ENCODE measurements at places on chromosomes 1 and 21. TPM values are rescaled to one million over a fixed set of nuclear protein-coding genes. Genes with fewer than 3 reads are reported as not detected.

DNA sequence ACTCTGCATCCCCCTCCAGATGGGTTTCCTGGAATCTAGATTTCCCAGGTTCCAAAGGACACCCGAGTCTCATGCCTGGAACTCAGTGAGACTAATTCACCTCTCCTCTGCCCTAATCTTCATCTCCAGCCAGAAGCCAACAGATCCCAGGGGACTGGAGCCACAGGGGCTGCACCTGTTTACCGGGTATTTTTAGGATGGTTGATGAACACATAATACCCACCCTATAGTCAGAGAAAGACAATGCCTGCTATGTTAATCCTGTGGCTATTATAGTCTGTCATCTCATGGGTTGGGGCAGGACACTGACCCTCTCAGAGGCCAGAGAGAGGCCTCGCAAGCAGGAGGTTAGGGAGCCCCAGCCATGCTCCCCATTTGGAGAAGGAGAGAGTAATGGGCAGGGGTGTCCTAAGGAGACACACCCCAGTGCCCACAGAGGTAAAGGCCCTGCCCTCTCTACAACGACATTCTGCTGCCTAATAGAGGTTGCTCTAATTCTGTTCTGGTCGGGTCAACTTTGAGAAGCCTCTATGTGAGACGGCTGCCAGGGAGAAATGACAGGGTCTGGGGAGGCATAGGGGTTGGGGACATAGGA is 1.0 kb upstream of the TNNI1 start:
- DNase-seq, result no peak

DNA sequence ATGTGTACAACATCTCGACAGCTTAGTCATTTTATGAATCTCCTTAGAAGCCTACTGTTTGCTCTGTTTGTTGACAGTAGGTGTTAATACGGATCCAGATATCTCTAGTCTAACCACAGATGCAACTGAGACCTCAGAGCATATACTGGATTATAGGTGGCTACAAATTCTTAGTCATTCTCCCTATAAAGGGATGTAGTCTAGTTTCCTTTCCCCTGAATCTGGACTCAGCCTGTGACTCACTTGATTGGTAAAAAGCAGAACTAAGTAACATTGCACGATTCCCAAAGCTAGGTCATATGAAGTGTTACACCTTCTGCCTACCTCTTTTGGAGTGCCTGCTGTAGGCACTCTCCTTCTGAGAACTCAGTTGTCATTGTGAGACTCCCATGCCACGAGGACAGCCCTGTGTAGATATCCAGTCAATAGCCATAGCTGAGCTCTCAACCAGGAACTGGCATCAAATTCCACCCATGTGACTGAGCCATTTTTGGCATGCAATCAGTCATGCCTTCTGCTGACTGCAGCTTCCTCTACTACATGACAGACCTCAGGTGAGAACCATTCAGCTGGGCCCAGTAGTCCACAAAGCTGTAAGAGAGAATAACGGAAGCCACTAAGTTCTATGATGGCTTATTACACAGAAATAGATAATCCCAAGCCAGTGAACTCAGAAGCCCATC is 135.9 kb upstream of the CHRM3 start:
- no peak for DNase-seq

DNA sequence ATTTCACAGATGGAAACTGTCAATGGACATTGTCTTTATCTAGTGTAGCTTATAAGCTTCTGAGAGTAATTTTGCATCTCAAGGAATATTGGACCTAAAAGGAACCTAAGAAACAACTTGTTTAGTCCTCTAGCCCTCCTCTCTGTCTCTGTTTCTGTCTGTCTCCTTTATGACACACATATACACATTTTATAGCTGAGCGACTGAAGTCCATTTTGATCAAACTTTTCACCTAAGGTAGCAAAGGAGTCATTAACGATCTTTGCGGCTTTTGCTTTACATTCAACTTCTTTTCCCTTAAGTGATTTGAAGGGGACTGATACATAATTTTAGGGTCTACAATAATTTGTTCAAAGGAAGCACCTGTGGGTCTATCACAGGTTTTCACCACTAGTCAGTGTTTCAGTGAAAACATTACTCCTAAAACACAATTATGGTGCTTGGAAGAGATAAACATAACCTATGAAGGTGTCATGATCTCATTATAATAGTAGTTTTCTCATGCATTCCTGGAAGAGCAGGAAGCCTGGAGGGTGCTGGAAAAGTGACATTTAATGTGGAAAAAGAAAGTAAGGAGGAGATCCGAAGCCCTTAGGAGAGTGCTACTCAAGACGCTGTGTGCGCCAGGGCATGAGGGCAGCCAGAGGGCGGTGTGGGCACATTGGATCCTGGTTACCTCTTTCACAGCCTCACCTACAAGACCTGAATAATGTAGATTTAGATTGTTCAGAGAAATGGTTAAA is 248.6 kb downstream of the DNM3 start:
- DNase-seq, result no peak

GRCh38 chr1:94012708-94013366 is 103.6 kb upstream of the GCLM start:
- DNase-seq, result no peak

GRCh38 chr1:209648931-209649776 is 3.1 kb downstream of the LAMB3 start:
- DNase-seq, result no peak

GRCh38 chr21:27425172-27425571 is 458.3 kb upstream of the ADAMTS5 start:
- no peak for DNase-seq

GRCh38 chr1:179813626-179814545 is 63.7 kb downstream of the TOR1AIP2 start:
- DNase-seq, result no peak

DNA sequence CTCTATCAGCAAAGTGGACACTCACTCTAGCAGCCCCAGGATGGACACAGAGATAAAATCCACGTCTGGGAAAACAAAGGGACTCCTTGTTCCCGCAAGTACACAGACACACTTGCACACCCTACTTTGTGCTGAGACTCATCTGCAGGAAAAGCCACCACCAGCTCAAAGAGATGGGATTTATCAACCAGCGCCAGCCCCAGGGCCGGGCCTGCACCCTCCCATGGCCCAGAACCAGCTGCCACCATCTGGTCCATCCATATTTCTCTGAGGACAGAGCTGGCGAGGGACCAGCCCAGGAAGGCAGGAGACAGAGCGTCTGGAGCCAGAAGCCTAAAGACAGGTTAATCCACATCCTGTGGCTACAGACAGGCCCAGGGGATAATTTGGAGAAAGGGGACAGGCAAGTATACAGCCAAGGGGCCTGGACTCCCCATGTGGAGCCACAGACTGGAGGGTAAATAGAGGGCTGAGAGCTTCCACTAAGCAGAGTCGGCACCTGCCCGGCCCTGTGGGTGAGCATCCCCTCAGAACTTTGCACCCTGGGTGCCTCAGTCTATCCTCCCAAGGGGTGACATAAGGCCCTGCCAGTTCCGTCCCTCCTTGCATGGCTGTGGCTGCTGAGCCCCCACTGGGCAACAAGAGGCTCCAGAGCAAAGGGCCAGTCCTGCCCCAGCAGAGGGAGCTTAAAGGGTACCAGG is 233.9 kb downstream of the PTPRU start:
- DNase-seq, result no peak

DNA sequence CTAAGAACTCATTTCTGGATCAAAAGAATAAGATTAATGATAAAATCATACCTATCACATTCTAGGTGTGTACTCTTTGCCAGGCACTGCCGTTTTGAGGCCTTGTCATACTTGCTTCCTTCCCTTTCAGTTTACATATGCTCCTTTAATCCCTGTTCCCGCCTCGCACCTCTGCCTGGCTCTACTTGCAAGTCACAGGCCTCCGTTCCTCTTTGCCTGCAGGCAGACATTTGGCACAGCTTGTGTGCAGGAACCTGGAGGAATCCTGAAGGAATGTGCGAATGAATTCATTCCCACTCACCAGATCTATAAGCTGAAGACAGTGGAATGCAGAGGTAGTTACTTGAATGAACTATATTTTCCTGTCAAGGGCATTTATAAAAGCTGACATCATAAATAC is 13.8 kb downstream of the WLS start:
- DNase-seq, result no peak

DNA sequence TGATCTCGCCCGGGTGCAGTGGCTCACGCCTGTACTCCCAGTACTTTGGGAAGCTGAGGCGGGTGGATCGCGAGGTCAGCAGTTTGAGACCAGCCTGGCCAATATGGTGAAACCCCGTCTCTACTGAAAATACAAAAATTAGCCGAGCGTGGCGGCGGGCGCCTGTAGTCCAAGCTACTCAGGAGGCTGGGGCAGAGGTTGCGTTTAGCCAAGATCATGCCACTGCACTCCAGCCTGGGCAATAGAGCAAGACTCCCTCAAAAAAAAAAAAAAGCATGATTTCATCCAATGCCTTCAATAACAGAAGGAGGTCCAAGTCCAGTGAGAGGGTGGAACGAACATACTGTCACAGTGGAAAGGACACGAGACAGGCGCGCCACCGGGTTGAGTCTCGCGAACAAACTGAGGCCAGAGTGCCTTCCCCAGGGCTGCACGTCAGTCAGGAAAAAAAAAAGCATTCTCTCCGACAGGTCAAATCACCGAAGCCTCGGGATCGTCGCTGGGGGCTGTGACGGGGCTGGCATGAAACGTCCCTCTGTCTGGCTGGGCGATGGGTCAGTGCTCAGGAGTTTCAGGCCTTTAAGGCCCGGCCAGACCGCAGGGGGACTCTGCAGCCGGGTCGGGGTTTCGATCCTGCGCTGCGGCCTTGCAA is 8.4 kb upstream of the CROCC start:
- no peak for DNase-seq

DNA sequence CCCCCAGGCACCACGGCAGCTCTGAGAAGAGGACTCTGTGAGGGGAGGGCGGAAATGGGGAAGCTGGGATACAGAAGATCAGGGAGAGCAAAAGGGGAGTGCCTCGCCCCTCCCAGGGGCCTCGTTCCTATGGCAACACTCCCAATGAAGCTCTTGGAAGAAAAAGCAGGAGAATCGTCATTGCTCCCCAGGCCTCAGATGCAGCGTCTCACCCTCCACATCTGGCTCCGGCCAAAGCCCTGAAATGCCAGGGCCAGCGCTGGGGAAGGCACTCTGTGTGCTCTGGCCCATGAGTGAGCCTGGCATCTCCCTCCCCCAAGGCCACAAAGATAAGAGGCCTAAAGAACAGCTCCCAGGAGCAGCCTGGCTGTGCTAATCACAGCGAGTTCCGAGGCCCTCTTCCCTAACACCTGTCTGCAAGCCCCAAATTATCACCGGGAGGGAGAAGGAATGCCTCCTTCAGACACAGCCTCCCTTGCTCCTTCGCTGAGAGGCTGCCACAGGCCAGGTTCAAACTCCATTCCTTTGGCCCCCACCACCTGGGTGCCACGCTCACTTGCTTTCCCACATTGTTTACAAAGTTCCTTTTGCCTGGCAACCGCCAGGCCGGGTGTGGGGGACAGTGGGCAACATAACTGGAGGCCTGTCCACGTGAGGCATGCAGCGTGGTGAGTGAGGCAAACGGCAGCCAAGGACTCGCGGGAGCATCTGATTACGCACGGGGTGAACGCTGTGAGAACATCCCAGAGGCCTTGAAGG is 27.8 kb downstream of the ECE1 start:
- peak; percentile 66 for DNase-seq

- DNase-seq, result no peak
These were observed 10.4 kb downstream of the STYXL2 start for GRCh38 chr1:167104256-167104633.

DNA sequence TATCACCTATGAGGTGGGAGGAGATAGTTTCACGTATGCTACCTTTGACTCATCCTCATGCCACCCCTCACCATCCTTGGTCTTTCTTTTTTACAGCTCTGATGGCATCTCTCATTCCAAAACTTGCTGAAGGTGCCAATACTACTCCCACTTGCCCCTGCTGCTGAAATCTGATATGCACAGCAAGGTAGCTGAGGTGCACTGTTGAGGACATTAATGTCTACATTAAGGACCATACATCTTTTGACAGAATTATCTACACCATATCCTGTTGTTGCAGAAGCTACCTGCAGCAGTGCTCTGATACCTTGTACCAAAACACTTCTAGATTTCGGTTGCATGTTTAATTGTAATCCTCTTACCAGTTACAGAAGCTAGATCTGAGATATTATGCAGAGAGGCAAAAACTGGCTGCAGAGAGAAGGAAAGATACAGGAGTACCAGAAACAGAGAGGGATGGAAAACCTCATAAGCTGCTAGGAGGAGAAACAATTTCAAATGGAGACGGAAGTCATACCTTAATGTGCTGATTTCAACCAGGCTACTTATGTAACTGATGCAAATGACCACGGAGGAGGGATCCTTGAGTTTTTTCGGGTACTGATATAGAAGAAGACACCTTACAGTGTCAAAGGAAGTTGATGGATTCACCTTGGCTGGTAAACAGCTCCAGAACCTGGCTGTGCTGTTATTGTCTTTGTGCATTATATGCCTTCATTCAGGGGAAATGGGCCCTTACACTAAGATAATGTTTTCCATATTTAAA is 19.3 kb upstream of the PTPRC start:
- no peak for DNase-seq

GRCh38 chr1:205512059-205513045 is 7.9 kb downstream of the CDK18 start:
- DNase-seq, result no peak

DNA sequence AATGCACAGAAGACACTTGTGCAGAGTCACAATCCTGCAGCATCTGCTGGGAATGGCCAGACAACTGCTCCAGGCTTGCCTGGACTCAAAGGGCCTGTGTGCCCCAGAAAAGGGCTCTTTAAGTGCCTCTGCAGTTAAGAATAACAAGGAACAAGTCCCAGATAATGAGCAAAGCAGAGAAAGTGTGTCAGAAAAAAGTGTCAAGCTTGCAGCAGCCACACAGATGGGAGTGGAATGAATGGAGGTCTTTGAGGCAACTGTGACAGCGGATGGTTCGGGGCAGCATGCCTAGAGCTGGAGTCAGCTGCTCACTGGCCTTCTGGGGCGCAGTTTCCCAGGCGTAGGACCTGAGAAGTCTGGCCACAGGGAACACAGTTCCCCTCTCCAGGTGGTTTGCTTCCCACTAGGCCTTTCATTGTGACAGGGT is 5.1 kb downstream of the PARP1 start:
- DNase-seq, result no peak

GRCh38 chr1:167057241-167057688 is 32.9 kb downstream of the GPA33 start:
- DNase-seq, result no peak

Gene PLA2G2F
- total RNA-seq, result 3.0 TPM

Gene COL16A1
- total RNA-seq, result 257 TPM

Gene ZFYVE9
- 41.0 TPM for total RNA-seq

Gene TRIM67
- 0.10 TPM for total RNA-seq

Gene CMPK1
- 76.2 TPM for total RNA-seq

Gene ADGRL4
- 17.8 TPM for total RNA-seq

Gene NGF
- total RNA-seq, result 4.1 TPM

Gene NR5A2
- total RNA-seq, result 5.9 TPM

Gene ANKRD35
- 12.9 TPM for total RNA-seq

Gene LEPR
- total RNA-seq, result 17.6 TPM

Gene CHI3L2
- 5.5 TPM for total RNA-seq
